Activated naive CD4-positive, alpha-beta T cell (primary cell): ENCODE measurements at places on chromosomes 3 and 15.

DNA sequence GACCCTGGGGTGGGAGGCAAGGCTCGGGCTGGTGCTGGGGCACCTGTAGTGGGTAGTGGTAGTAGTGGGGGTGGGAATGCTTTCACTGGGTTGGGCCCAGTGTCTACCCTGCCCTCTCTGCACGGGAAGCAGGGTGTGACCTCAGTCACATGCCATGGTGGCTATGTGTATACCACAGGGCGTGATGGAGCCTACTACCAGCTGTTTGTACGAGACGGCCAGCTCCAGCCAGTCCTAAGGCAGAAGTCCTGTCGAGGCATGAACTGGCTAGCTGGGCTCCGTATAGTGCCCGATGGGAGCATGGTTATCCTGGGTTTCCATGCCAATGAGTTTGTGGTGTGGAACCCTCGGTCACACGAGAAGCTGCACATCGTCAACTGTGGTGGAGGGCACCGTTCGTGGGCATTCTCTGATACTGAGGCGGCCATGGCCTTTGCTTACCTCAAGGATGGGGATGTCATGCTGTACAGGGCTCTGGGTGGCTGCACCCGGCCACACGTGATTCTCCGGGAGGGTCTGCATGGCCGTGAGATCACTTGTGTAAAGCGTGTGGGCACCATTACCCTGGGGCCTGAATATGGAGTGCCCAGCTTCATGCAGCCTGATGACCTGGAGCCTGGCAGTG is 5.2 kb downstream of the DALRD3 start:
- DNase-seq: no peak

DNA sequence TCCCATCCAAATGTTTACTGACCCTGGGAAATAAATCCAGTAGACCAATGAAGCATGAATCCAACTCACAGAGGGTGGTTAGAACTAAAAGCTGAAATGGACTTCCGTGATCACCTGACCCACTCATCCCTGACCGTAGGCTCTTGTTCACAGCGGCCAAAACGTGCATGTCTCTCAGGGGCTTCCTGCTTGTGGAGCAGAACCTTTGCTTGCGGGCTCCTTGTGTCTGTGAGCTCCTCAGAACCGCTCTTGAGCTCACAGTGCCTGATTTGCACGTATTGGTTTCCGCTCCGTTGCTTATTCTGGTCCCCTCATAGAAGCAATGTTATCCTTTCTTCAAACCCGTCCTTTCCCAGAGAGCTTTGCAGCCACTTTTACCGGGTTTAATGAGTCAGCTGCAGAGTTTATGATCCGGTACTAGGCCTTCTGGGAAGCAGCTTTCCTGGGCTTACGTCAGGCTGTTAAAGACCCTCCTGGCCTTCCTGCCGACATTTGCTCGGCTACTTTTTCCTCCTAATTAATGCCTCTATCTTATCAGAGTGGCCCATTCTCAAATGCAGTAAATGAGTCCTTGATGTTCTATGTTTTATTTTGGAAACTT is 35.4 kb downstream of the LIPC start:
- DNase-seq: no peak

DNA sequence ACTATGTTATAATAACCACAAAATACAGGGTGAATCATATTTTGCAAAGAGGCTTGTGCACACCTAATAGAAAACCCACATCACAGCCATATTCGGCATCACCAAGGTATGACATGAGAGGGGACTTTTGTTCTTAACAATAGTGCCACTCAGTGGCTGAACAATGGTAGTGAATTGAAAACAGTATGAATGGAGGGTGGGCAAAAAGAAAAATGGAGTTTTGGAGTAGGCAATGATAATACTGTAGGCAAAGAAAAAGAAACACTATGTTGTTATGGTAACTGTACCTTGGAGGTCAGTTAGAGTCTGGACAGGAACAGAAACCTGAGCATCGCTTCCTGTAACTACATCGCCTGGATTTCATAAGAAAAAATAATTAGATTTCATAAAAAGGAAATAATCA is 348.6 kb downstream of the PLCL2 start:
- no peak for DNase-seq

DNA sequence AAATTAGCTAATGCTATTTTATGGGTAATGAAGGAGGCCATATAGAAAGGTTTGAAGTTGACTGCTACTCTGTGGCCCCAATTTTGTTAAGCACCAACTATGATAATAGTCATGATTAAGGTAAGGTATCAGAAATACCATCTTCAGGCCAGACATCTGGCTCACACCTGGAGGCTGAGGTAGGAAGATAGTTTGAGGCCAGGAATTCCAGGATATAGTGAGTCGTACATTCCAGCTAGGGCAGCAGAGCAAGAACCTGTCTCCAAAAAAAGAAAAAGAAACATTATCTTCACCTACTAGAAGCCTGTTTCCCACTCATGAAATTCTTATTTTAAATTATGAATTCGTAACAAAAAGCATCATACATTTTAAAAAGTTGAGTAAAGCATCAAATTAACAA is 64.4 kb downstream of the LRRC28 start:
- DNase-seq: no peak

DNA sequence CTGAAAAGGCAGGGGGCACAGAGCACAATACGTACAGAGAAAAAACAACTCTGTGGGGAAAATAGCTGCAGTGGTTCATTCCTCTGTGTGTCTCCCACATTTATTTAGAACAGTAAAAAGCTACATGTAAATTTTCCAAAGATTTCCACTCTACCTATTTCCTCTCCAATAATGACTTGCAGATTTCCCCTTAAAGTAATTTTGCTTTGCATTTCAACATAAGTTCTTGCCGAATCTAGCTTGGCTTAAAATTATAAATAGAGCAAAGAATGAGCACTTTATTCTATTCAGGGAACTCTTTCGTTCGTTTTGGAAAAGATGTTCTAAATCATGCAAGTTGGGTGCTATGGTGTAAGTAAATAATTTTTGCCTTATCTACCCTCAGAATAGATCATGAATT is 58.2 kb upstream of the NR2E3 start:
- DNase-seq: no peak

DNA sequence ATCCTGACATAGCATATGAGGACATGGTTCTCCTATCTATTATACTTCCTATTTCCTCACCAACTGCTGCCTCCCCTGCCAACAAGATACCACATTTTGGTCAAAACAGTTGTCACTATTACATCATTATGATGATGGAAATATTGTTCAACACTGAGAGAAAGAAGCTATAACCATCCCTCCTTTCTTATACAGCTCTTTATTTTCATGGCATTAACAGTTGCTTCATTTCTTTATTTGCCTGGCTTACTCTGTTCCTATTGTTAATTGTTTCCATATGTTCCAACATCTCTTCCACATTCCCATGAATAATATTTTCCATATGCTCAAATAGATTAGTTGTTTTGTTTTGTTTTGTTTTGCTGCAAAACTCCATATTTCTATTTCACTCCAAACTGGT is 40.8 kb upstream of the FILIP1L start:
- no peak for DNase-seq

- DNase-seq: no peak
Measured at GRCh38 chr3:174192471-174192870, 666.7 kb upstream of the NAALADL2 start.

DNA sequence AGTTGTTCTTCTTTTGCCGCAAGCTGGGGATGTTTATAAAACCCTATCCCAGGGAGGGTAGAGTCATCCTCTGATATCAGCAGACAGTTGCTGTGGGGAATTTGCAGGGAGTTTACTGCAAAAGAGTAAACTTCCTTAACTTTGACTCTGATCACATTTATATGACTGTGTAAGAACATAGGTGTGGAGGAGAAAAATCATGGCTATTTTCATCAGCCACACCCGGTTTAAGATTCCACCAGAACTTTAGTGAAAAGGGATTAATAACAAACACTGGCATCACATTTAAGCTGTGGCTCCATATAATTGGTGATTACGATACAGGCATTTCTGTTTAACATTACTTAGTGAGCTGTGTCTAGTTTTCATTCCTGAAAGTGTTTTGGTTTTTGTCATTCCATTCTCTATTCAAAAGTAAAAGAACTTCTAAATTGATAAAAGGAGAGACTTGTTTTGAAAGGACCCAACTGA is 143.1 kb downstream of the MYLK start:
- DNase-seq: no peak
